ENCODE measurements at places on chromosomes 16 and 17. TPM values are rescaled to one million over a fixed set of nuclear protein-coding genes. Genes with fewer than 3 reads are reported as not detected.
A peak's percentile ranks its signal among the peaks of the same experiment; 100 is the strongest.

The NUBP1 gene
- 22.5 TPM for total RNA-seq

The MILR1 gene
- total RNA-seq: 6.4 TPM

The GP1BA gene
- not detected for total RNA-seq

The NPIPB13 gene
- total RNA-seq: 11.7 TPM

The SMTNL2 gene
- not detected for total RNA-seq

GRCh38 chr17:44581868-44582267, 24.6 kb downstream of the FZD2 start:
- H3K27me3 ChIP-seq: no peaks in the 10 kb centered on the region
- H3K27ac ChIP-seq: no peak overlapping the region
- peak; percentile 15 for DNase-seq
- H3K4me3 ChIP-seq: no peak overlapping the region
- no peaks in the 10 kb centered on the region for H3K36me3 ChIP-seq
- H3K4me1 ChIP-seq: no peaks in the 10 kb centered on the region

- H3K27me3 ChIP-seq: no peaks in the 10 kb centered on the region
- peak overlapping the region; percentile 99 for H3K27ac ChIP-seq
- H3K4me3 ChIP-seq: peak overlapping the region; percentile 99
- H3K36me3 ChIP-seq: no peaks in the 10 kb centered on the region
Measured at GRCh38 chr17:64661726-64661975, 456 bp downstream of the SMURF2 start.

- no peaks in the 10 kb centered on the region for H3K4me1 ChIP-seq
- H3K27ac ChIP-seq: no peak overlapping the region
- DNase-seq: no peak
- H3K4me3 ChIP-seq: no peak overlapping the region
- H3K27me3 ChIP-seq: no peaks in the 10 kb centered on the region
Measured at GRCh38 chr17:74715144-74715543, 2.4 kb upstream of the CD300LF start.

GRCh38 chr16:3863587-3863986, 16.9 kb downstream of the CREBBP start:
- H3K4me1 ChIP-seq: peaks cover 20% of the 10 kb centered on the region
- H3K4me3 ChIP-seq: no peak overlapping the region
- H3K27me3 ChIP-seq: no peaks in the 10 kb centered on the region
- no peaks in the 10 kb centered on the region for H3K36me3 ChIP-seq

DNA sequence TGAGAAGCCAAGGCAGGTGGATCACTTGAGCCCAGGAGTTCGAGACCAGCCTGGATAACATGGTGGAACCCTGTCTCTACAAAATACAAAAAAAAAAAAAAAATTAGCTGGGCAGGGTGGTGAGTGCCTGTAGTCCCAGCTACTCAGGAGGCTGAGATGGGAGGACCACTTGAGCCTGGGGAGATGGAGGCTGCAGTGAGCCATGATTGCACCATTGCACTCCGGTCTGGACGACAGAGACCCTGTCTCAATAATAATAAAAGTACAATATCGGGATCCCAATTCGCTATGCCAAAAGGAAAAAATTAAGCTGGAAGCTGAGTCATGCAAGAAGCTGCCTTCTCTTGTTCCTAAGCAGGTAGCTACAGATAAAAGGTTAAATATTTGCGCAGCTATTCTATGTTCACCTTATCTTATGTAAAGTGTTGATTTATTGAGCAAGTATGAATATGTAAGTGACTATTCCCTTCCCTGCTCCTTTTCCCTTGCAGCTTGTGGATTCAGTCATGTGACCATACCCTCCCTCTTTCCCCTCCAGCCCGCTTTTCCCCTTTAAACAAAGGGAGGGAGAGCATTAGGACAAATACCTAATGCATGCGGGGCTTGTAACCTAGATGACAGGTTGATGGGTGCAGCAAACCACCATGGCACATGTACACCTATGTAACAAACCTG, 112.0 kb downstream of the LITAF start:
- no peak overlapping the region for H3K27ac ChIP-seq
- no peaks in the 10 kb centered on the region for H3K36me3 ChIP-seq
- no peak overlapping the region for H3K4me3 ChIP-seq
- H3K4me1 ChIP-seq: no peaks in the 10 kb centered on the region

DNA sequence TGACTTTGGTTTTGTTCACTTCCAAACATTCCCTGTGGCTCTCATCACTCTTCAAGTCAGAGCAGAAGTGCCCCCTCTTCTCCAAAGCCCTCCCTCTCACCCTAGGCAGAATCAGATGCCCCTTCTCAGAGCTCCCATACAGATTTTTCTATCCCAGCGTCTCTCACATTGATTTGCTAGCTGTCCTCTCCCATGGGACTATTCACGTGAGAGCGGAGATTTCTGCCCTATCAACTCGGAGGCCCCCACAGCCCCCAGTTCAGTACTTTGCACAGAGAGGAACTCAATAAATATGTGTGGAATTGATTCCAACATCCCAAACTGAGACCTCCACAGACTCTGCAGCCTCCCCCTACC, 182.6 kb downstream of the C16orf78 start:
- DNase-seq: no peak
- H3K27me3 ChIP-seq: no peaks in the 10 kb centered on the region
- no peaks in the 10 kb centered on the region for H3K36me3 ChIP-seq
- H3K4me3 ChIP-seq: no peak overlapping the region
- H3K27ac ChIP-seq: no peak overlapping the region

DNA sequence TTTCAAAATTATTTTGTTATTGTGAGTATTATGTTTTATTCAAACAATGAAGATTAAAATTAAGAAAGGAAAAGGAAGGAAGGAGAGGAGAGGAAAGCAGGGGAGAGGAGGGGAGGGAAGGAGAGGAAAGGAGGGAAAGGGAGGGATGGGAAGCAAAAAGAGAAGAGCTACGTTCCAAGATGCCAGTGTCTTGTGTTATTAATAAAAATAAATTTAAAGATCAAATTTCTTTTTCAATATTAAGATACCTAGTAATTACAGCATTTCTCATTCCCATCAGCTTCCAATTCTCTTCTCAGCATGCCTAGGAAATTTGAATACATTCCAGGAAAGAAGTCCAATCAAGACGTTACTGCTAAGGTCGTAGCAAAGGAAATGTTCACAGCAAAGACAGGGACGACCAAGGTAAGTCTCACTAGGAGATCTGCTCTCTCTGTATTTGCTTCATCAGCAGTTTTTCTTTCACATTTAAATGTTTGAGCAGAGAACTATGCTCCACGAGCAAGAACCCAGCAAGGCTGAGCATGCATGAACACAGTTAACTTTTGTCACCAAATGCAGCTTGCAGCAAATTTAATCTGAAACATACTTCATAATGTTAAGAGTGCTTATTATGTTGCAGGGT, 63.3 kb upstream of the HLF start:
- no peak for DNase-seq
- no peak overlapping the region for H3K27ac ChIP-seq
- no peaks in the 10 kb centered on the region for H3K27me3 ChIP-seq
- no peak overlapping the region for H3K4me3 ChIP-seq

GRCh38 chr16:72159801-72160200, 12.2 kb downstream of the PMFBP1 start:
- H3K4me1 ChIP-seq: no peaks in the 10 kb centered on the region
- no peak overlapping the region for H3K4me3 ChIP-seq
- no peak for DNase-seq
- no peaks in the 10 kb centered on the region for H3K27me3 ChIP-seq
- H3K27ac ChIP-seq: no peak overlapping the region

DNA sequence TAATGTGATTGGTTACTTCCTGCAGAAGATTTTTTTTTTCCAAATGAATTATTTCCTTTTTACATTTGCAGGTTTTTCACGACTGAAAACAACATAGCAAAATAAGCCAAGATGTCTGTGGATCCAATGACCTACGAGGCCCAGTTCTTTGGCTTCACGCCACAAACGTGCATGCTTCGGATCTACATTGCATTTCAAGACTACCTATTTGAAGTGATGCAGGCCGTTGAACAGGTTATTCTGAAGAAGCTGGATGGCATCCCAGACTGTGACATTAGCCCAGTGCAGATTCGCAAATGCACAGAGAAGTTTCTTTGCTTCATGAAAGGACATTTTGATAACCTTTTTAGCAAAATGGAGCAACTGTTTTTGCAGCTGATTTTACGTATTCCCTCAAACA, 2.4 kb downstream of the MIS12 start:
- H3K27me3 ChIP-seq: no peaks in the 10 kb centered on the region
- no peak for DNase-seq
- no peak overlapping the region for H3K4me3 ChIP-seq
- peaks cover 24% of the 10 kb centered on the region for H3K4me1 ChIP-seq
- H3K27ac ChIP-seq: no peak overlapping the region
- no peaks in the 10 kb centered on the region for H3K36me3 ChIP-seq

DNA sequence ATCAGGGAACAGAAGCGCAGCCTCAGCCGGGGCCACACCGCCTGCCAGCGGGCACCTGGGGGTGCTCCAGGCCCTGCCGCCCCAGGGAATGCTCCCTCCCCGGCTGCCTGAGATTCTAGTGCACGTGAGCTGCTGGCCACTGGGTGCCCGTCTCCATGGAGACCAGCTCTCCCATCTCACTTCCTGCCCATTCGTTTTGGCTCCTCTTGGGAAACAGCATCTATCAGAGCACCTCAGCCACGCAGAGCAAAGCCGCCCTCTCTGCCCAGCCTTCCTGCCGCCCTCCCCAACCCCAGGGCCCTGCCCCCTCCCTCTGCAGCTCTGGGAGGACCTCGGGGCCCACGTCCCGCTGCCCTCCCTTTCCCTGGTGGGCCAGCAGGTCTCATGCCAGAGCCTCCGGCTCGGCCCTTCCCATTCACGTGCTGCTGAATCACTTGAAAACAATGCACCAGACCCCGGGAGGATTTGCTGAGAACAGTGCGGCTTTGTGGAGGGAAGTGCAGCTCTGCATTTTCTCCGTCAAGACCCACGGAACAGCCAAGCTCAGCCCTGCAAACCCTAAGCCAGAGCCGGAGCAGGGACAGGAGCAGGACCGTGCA, 19.4 kb downstream of the CEP295NL start:
- peak overlapping the region; percentile 100 for H3K27ac ChIP-seq
- no peaks in the 10 kb centered on the region for H3K36me3 ChIP-seq
- no peaks in the 10 kb centered on the region for H3K27me3 ChIP-seq
- H3K4me1 ChIP-seq: peaks cover 54% of the 10 kb centered on the region
- H3K4me3 ChIP-seq: no peak overlapping the region
- peak; percentile 81 for DNase-seq

DNA sequence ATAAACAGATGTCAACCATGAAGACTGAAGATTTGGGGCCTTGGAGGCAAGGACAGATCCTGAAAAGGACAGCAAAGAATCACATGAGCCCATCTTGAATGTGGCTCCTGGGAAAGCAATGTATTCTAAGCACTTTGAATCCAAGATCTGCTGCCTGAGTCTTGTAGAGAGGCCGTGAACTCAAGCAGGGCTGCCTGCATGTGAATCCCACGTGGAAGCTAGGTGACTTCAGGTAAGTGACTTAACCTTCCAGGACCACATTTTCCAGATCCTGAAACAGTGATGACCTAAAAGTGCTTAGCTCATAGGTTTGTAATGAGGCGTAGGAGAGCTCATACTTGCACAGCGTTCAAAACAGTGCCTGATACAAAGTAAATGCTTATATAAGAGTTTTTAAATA, 373.0 kb upstream of the SALL1 start:
- no peak for DNase-seq
- H3K4me1 ChIP-seq: no peaks in the 10 kb centered on the region
- no peak overlapping the region for H3K27ac ChIP-seq
- H3K27me3 ChIP-seq: no peaks in the 10 kb centered on the region
- H3K4me3 ChIP-seq: no peak overlapping the region
- H3K36me3 ChIP-seq: no peaks in the 10 kb centered on the region

Measured in adrenal gland (tissue), 19 donors.